ENCODE measurements at places on chromosomes 5 and 9.
A peak's percentile ranks its signal among the peaks of the same experiment; 100 is the strongest.

GRCh38 chr5:151917904-151918303 lies 6.7 kb downstream of the GLRA1 start:
- no peak for DNase-seq

DNA sequence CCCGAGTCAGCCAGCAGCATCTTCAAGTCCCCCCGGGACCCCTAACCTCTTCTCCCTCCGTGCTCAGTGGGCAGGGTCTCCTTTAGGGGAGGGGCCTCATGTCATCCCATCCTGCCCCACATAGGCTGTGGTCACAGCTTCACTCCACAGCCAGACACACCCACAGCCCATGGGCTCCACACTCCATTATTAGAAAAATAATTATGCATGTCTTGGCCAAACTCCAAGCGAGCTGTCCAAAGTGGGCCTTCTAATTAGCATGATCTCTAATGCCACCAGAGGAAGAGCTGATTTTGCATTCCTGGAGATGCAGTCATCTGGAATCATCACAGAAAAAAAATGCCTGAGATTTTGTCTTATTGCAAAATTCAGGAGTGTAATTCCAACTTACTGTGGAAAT lies 418.2 kb downstream of the IRX2 start:
- peak; percentile 13 for DNase-seq

DNA sequence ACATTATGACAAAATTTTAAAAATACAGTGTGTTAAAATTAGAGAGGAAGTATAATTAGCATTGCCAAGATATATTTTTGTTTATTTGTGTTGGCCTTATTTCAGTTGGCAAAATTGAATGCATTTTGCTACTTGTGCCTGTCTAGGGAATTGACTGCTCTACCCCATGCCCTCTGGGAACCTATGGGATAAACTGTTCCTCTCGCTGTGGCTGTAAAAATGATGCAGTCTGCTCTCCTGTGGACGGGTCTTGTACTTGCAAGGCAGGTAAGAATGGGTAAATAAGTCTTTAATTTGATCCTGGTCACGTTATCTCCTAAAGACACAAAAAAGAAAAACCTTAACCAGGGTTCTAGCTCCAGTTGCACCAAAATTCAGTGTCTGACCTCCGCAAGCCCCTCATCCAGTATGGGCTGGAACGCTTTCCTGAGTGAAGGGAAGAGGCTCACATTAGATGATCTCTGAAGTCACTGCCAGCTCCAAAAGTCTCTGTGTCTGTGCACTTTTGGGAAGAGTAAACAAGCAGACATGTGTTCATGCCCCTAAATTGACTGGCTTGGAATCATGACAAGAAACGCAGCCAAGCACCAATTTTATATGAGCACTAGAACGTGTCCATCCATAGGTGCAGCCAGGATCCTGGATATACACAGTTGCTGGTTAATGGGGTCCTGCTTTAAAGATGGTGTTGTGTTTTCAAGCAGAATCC lies 98.3 kb upstream of the PRRC1 start:
- no peak for DNase-seq

DNA sequence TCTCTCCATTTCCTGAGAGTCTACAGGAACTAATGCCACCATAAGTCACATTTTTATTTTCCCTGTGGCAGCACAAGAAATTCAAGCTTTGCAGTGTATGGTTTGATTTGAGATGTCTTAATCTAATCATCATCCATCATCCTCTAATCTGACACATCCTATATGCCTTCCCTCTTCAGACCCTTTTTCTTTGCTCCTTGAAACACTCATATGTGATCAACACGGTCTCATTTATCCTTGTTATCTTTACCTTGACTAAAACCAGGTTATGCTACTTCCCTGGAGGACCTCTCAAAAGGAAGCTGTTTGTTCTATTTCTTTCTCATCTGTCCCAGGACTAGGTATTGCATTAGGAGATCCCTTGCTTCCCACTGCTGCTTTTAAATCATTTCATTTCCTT lies 146.9 kb upstream of the MRPS30 start:
- no peak for DNase-seq

DNA sequence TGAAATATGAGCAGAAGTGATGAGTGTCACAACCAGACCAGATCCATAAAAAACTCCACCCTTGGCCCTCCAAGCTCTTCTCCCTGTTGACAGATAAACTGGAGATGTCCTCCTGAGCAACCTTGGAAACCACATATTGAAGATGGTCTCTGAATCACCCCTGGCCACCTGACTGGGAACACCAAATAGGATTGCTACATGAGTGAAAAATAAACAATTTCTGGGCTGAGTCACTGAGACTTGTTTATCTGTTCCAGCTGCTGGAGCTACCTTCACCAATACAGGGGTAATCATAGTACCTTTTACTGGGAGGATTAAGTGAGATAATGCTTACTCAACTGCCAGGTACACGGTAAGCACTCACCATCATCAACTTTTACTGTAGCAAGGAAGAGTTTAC lies 53.3 kb downstream of the PCA3 start:
- peak; percentile 39 for DNase-seq

Data from fibroblast of skin of scalp (primary cell).